Mesothelial cell of epicardium (in vitro differentiated cells): ENCODE measurements at places on chromosomes 13 and 19.

- DNase-seq: no peak
Measured at GRCh38 chr13:62168891-62169290, 753.2 kb upstream of the PCDH20 start.

DNA sequence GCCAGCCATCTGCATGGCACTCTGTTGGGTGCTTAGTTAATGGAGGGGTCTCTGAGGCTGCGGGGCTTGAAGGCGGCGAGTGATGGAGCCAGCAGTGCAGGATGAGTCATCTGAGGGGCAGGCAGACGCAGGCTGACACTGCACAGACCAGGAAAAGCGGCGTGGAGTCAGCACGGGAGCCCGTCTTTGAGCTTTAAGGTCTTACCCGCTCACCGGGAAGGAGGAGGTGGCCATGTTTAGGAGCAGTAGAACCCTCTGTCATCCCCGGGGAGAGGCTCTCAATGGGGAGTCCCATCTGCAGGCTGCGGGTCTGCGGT lies 13.1 kb downstream of the NAXD start:
- DNase-seq: no peak

- no peak for DNase-seq
Measured at GRCh38 chr13:25286308-25286968, 850 bp downstream of the MTMR6 start.

DNA sequence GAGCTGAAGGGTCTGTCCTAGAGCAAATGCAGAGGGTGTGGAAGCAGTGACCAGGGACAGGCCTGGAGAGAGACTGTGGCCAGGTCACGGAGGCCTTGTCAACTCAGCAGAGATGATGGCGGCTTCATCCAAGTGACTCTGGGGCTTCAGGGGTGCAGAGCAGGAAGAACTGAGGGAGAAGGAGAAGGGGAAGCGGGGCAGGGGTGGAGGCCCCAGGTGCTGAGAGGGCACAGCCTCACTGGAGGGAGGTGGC lies 299.1 kb downstream of the ZNF536 start:
- DNase-seq: no peak

- DNase-seq: no peak
Measured at GRCh38 chr13:72565893-72566292, 161.5 kb downstream of the MZT1 start.

GRCh38 chr13:112510002-112510780 lies 77.8 kb downstream of the TUBGCP3 start:
- DNase-seq: no peak

DNA sequence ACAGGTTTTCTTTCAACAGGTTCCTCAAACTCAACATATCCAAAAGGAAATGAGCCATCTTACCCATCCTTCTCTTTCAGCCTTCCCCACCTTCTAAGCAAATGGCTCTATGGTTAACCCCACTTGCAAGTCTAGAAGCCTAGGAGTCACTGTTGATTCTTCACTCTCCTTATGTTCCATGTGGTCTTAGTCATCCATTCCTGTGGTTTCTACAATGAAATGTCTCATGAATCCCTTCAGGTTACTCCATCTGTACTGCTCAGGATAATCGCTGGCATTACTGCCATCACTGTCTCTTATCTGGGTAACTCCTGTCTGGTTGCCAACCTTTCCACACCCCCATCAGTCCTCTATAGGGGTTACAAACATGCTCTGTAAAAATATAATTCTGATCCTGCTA lies 381.3 kb downstream of the ENOX1 start:
- DNase-seq: no peak

DNA sequence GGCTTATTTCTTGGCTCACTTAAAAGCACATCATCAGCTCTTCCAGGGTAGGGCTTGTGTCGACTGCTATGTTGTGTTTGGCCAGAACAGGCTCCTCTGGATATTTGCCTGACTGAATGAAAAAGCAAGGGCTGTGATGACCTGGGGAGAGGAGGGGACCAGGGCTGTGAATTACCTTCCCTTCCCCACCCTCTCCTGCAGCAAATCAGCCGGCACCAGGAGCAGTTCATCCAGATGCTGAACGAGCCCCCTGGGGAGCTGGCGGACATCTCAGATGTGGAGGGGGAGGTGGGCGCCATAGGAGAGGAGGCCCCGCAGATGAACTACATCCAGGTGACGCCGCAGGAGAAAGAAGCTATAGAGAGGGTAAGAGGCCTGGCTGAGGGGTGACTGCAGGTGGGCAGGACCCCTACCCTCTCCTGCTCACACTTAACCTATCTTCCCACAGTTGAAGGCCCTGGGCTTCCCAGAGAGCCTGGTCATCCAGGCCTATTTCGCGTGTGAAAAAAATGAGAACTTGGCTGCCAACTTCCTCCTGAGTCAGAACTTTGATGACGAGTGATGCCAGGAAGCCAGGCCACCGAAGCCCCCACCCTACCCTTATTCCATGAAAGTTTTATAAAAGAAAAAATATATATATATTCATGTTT lies 4.4 kb downstream of the GADD45GIP1 start:
- DNase-seq: no peak

DNA sequence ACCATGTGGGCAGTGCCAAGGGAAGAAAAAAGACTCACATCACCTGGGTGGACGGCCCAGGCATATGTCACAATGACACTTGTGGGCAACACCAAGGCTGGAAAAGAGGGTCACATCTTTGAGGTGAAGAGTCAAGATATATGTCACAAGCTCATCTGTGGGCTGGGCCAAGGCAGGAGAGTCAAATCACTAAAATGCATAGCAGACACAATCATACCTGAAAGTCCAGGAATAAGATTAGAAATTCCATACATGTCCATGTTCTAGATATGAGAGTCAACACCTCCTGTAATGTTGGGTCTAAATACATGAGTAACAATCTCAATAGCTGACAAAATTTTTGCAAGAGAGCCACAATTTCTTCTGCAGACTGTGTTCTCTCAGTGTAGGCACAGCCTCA lies 145.0 kb downstream of the ZNF675 start:
- no peak for DNase-seq

DNA sequence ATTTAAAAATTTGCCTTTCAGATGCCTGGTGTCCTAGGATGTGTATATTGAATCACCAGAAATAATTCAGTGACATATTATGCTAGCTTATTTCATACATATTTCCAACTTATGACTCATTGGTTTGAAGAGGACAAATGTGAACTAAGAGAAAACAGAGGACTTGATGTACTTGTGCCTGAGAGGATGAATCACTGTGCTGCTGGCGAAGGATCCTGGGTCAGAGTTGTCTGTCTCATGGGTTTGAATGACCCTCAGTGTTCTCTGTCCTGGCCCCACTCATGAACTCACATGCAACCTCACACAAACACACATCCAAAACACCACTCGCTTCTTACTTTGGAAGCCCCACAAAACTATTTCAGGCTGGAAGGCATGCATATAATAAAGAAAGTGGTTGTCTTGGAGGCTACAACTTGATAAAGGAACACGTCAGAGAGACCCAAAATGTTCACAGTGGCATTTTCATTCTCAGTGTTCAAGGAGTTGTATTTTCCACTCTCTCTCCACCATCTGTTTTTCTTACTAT lies 129.0 kb upstream of the SPRY2 start:
- DNase-seq: no peak

- no peak for DNase-seq
Measured at GRCh38 chr13:97561182-97561581, 127.2 kb downstream of the RAP2A start.

DNA sequence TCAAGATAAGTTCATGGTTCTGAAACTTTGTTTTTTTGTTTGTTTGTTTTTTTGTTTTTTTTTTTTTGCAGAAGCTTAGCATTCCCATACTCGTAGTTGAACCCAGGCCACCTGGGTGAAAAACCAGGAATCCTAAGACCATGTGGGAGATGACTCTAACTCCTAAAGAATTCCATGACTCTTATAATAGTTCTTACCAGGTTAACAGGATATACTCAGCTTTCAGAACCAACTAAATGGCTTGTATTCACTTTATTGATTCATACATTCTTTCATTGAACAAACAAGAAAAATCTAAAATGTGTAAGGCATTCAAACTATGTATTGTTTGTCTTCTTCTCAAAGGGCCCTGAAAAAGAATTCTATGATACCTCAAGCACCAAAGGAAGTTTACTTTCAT lies 40.5 kb upstream of the KLF5 start:
- DNase-seq: no peak

GRCh38 chr19:33641261-33641660 lies 19.5 kb downstream of the CHST8 start:
- no peak for DNase-seq

- no peak for DNase-seq
Measured at GRCh38 chr19:900043-900301, 6.7 kb downstream of the RNU6-9 start.

- DNase-seq: no peak
Measured at GRCh38 chr19:10929402-10929794, 787 bp downstream of the TIMM29 start.

- no peak for DNase-seq
Measured at GRCh38 chr13:37450276-37450675, 148.3 kb downstream of the POSTN start.

DNA sequence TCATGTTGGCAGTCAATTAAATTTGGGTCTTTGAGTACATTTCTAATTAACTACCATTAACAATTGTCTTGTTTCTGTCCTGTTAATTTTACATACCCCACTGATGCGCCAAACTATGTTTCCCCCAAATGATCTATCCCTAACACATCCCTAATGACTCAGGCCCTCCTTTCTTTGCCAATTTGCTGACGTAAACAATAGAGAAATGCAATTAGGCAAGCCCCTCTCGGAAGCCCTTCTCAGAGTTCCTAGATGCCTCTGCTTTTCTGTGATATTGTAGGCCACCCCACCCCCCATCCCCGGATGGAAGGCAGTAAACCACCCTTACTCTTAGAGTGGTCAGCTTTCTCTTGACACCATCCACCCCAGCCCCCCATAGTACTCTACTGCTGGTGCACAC lies 74.2 kb downstream of the FLT1 start:
- no peak for DNase-seq

- no peak for DNase-seq
Measured at GRCh38 chr13:86757236-86757978, 913.8 kb upstream of the SLITRK5 start.

DNA sequence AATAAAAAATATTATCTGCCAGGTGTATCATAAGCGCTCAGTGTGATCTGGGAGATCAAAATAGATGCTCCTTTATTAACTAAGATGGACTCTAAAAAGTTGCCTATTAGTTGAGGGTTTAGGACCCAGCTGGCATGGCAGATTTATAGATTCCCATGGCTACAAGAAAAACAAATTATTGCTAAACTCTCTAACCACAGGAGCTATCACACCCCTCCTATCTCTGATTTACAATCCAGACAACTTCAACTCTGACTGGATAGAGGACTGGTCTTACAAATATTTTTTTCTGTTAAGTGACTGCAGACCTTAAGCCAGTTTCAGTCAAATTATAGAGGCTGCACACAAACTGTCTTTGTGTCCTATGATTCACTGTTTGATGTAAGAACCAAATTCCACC lies 45.4 kb upstream of the MYCBP2 start:
- DNase-seq: no peak

DNA sequence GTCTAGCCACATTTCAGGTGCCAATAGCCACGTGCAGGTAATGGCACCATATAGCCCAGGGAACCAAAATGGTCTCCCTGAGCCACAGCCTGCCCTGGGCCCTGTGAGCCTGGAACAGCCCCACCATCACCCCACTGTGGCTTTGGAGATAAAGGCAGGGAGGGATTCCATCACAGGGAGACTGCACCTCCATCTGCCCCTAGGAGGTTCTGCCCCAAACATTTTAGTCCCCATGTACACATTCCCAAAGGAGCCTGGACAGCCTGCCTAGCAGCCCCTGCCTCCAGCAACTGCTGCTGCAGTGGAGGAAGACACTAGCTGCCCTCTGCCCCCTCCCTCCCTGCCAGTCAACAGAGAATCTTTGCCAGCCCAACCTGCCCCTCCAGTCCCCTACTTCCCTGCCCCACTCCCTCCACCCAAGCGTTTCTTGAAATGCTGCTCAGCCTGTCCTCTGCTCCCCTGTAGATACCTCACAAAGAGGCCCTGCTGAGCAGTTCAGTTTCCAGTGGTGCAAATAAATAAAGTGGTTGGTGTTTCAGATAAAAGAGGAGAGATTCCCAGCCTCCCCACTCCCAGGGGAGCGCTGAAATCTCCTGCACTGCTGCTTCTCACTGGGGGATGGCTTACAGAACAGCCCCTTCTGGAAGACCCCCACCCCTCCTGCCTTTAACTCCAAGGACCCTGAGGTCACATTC lies 921.8 kb downstream of the UQCRFS1 start:
- no peak for DNase-seq

GRCh38 chr13:52353193-52353592 lies 52.8 kb downstream of the THSD1 start:
- no peak for DNase-seq

DNA sequence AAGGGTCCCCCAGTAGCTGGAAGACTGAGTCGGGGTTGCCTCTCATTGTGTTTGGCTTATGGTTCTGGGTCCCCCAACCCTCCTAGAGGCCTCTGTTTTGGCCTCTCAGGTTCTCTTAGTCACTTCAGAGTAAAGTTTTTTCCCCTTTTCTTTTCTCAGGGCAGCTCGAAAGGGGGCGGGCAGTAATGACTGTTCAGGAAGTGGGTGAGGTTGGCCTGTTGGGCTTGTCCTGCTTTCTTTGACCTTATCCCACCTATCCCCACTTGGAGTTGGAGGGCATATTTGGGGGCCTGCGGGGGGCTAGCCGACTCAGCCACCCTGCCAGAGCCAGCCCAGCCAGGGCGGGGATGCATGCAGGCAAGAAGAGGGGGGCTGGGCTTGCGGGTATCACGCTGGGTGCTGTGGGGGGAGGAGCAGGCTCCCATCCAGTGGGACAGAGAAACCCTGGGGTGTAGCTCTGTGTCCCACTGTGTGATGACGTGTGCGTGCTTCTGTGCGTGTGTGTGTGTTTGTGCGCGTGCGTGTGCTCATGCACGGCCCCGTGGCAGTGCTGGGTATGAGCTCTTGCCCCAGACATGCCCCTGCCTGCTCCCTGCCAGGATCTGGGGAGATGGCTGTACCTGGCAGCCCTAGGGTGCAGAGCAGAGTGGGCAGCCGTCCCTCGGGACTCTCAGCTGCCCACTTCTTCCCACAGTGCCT lies 1.4 kb downstream of the CIC start:
- no peak for DNase-seq

- DNase-seq: no peak
Measured at GRCh38 chr13:79485014-79485811, 4.3 kb downstream of the NDFIP2 start.

DNA sequence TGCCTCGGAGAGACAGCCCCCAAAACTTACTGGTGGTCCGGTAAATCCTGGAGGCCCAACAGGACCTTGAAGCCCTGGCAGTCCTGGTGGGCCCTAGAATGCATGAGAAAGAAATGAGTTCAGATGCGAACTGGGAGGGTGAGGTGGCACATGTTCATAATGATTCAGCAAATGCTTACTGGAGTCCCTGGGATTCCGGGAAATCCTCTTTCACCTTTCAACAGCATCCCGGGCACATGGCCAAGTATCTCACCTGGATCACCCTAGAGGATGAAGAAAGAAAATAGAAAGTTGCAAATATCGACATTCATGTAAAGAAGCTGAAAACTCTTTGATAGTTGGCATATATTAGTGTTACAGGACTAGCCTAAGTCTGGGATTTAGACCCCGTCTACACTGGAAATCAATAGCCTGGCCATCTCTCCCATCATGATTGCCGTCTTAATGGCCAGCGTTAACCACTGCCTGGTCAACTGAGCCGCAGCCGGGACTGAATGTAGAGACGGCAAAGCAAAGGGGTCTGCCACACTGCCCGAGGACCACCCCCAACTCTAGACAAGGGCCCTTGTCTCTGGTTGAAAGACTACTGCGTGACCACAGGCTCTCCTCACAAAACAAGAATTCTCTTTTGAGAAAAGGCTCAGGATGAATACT lies 96.9 kb downstream of the COL4A1 start:
- DNase-seq: no peak
